ENCODE measurements at places on chromosomes 11 and 22.

GRCh38 chr22:42281706-42282251 is 11.3 kb upstream of the TCF20 start:
- no peak for DNase-seq

- DNase-seq = no peak
Measured at GRCh38 chr22:41350087-41350486, 31.7 kb upstream of the TEF start.

- DNase-seq = no peak
Measured at GRCh38 chr11:127609025-127609773, 608.6 kb upstream of the KIRREL3 start.

DNA sequence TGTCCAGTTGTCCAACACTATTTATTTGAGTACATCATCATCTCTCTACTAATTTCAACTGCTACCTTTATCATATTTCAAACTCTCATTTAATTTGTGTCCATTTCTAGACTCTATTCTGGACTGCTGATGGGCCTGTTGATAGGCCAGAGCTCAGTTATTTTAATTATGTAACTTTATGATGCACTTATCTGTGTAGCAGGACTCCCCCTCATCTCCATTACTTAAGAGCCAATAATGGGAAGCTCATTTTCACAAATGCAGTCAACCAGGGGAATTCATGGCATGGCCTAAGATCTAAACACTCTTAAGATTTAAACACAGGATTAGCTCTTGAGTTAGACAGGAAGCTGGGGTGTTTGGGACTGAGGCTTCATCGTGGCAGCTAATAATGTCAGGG is 21.4 kb downstream of the KCNQ1OT1 start:
- DNase-seq = no peak

GRCh38 chr11:44562845-44563460 is 2.5 kb upstream of the CD82 start:
- no peak for DNase-seq

GRCh38 chr11:66815646-66816045 is 27.6 kb upstream of the RCE1 start:
- DNase-seq = no peak

- DNase-seq = no peak
Measured at GRCh38 chr11:75400146-75400865, 988 bp downstream of the RPS3 start.

- DNase-seq = no peak
Measured at GRCh38 chr11:60018058-60018457, 1.1 kb downstream of the OOSP4B start.

DNA sequence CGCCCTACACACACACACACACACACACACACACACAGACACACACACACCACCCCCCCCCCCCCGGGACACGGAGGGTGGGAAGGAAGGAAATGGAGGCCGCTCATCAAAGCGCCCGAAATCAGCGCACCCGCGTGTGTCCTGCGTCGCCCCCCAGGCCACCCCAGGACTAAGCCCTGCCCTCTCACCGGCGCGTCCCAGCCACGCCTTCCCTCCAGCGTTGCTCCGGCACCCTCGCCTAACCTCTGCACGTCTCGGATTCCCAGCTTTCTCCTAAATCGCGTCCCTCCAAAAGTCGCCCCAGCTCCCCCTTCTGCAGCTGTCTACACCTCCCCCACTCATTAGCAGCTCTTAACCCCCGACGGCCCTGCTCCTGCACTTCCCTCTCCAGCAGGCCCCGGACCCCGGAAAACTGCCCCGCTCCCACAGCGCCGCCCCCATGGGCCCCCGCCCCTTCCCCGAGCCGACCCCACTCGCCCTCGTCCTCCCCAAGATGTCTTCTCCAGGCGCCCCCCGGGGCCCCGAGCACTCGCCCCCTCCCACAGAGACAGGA is 557 bp downstream of the PACSIN2 start:
- DNase-seq = peak; percentile 56

DNA sequence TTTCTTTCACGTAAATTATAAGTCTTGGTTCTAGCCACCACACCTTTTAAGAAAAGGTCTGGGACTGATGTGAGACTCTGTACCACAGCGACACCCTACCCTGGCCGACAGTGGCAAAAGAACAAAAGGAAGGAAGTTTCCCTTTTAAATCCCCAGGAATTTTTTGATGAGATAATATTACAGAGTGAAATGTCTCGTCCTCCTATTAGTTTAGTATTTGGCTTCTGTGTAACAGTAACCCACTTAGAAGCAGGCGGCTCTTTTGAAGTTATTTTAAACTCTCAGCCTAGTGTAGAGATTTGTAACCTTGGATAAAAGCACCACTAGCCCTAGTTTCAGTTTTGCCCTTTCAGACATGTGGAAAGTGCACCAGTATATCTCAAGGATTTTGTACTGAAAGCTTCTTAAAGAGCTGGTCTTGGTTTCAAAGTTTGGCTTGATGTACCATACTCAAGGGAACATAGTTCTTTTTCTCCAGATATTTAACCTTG is 84.1 kb downstream of the C22orf31 start:
- no peak for DNase-seq

- DNase-seq = no peak
Measured at GRCh38 chr22:48546653-48547424, 1280.8 kb downstream of the BRD1 start.

GRCh38 chr11:69666752-69667536 is 8.2 kb downstream of the LTO1 start:
- DNase-seq = no peak

- no peak for DNase-seq
Measured at GRCh38 chr11:60767388-60767811, 10.7 kb downstream of the MS4A15 start.

GRCh38 chr22:27801616-27802345 is at the start of gene MN1:
TSS of gene MN1 (minus strand) at chr22:27801756. CDS start at chr22:27800543, 1,213 bp downstream.
- peak; percentile 36 for DNase-seq

GRCh38 chr11:73792584-73792983 is 4.9 kb downstream of the MRPL48 start:
- no peak for DNase-seq

- DNase-seq = no peak
Measured at GRCh38 chr11:79179087-79179486, 261.7 kb downstream of the TENM4 start.

DNA sequence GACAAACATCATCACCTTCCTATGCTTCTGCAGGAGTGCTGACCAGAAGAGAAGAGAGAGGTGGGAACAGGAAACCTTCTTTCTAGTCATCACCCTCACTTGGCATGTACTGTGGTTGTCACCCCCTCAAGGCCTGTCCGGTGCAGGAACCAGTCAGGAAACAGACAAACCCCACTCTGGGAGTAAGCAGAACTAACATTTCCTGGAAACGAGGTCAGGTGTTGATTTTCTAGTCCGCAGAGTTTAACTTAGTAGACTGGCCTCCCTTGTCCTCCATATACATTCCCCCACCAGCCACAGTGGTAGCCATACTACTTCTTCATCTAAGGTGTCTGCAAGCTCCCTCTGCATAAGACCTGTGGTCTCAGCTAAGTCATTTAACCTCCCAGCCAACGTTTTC is 80.7 kb upstream of the NCAM1 start:
- DNase-seq = no peak
